ENCODE measurements at places on chromosomes 11 and 22.

DNA sequence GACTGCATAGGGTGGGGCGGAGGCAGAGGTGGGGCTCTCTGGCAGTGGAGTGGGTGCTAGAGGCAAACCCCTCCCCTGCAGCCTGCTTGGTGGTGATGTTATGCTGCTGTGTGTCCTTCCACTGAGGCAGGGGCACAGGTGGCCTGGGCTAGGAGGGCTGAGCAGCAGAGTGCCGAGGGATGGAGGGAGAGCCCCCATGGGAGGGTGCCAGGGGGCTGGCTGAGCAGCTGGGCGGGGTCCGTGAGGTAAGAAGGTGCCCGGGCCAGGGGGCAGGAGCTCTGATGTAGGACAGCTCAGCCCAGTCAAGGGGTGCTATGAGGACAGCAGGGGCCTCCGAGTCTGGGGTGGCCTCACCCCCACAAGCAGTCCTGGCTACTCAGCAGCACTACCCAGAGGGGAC, 4.2 kb downstream of the CLDN5 start:
- DNase-seq: no peak

DNA sequence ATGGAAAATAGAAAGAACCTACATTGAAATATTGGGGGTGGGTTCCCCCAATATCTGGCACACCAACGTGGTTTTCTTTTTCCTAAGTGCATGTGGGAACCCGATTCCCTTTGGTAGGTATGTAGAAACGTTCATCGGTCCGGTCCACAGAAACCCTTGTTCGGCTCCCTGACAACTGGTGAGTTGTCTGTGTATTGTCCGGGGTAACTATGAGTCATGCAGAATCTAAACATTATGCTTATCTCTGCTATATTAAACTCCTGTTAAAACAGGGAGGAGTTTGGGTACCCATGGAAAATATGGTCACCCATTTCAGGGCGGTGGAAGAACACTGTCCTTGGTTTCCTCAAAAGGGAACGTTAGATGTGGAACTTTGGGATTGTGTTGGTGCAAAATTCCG, 25.1 kb upstream of the ALDH3B2 start:
- DNase-seq: no peak

DNA sequence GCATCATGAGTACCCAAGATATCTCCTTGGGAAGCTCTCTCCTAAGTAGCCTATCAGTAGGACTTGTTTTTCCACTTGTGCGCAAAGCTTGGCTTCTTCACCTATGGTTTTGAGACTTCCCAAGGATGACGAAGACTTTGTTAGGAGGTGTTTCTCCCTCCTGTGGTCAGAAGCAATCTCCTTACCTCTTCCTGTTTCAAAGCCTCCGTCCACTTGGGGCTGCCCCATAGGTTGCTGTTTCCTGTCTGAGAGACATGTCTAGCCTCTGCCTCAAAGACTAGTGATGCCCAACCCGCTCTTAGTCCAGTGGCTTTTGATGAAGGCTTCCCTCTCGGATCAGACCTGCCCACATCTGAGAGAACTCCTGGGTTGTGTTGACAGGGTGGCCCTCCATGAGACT, 92.9 kb downstream of the TRAF6 start:
- no peak for DNase-seq

DNA sequence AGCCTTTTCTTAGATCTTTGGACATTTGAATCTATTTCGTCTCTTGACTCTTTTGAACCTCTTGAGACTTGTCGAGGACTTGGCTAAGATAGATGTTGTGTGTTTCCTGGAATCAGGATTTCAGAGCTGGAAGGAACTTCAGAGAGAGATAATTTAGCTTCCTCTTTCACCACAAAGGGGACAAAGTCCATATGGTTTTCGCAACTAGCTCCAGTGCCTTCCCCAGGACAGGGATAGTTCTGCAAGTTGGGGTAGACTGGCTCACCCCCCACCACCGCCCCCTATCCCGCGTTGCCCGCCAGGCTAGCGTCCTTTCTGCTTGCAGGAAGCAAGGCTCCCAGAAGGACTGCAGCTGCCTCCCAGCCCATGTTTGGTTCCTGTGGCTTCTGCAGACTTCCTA, 75.7 kb upstream of the MYO18B start:
- no peak for DNase-seq

GRCh38 chr11:26599425-26599824, 27.4 kb upstream of the MUC15 start:
- no peak for DNase-seq

All from SK-N-SH (cell line).